ENCODE measurements at places on chromosomes 6 and 20. TPM values are rescaled to one million over a fixed set of nuclear protein-coding genes. Genes with fewer than 3 reads are reported as not detected.

- H3K27me3 ChIP-seq = no peaks in the 10 kb centered on the region
- DNase-seq = no peak
- peaks cover 2% of the 10 kb centered on the region for H3K36me3 ChIP-seq
- H3K27ac ChIP-seq = no peak overlapping the region
- peaks cover 48% of the 10 kb centered on the region for H3K4me1 ChIP-seq
Observed at GRCh38 chr6:52573295-52573694, 3.6 kb downstream of the TRAM2 start.

DNA sequence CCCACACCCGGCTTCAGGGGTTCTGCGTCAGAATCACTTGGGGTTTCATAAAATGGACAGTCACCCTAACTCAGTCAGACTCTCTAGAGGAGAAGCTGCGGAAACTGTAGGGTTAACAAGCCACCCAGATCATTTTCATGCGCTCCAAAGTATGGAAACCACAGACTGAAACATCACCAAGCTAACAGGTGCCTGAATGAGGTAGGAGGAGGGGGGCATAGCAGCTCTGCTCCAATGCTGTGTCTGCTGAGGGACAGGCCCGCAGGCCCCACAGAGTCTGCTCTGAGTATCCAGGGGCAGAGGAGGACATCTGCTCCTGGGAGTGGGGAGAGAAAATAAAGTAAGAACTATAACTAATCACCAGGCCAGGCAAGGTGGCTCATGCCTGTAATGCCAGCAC is 97.1 kb upstream of the AKAP12 start:
- no peaks in the 10 kb centered on the region for H3K4me1 ChIP-seq
- no peak overlapping the region for H3K4me3 ChIP-seq
- DNase-seq = no peak

The ALDH8A1 gene
- total RNA-seq = 0.53 TPM

DNA sequence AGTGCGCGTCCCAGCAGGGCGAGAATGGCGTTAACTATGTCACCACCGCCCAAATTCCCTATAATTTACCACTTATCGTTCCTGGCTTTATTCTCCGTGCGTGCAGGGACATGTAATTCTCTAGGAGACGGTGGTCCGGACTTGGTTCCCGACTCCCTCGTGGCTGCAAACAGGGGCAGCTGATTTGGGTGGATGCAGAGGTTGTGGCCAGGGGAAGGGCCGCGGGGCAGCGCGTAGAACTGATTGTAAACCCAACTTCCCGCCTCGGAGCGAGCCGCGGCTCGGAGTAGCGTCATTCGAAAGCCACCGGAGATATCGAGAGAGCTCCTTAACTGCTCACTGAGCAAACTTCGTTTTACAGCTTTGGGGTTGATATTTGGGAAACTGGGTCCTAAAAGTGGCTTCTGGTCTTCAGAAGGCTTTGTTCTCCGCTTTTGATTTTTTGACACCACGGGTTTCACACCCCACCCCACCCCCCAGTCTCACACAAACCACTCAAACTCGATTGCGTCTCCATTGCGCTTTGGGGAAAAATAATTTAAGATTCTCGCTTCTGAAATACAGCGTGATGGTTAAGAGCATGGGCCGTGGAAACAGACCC is 17.5 kb upstream of the ZSCAN9 start:
- no peaks in the 10 kb centered on the region for H3K36me3 ChIP-seq
- H3K27ac ChIP-seq = no peak overlapping the region
- peaks cover 70% of the 10 kb centered on the region for H3K27me3 ChIP-seq

The PERP gene
- 0.20 TPM for total RNA-seq

GRCh38 chr6:10269814-10270472 is 144.9 kb downstream of the TFAP2A start:
- H3K4me3 ChIP-seq = no peak overlapping the region
- H3K4me1 ChIP-seq = no peaks in the 10 kb centered on the region
- peaks cover 23% of the 10 kb centered on the region for H3K27me3 ChIP-seq
- no peaks in the 10 kb centered on the region for H3K36me3 ChIP-seq

GRCh38 chr6:33718713-33719112 is 7.2 kb upstream of the UQCC2 start:
- H3K4me1 ChIP-seq = peaks cover 29% of the 10 kb centered on the region
- no peak overlapping the region for H3K4me3 ChIP-seq

GRCh38 chr20:59643615-59644061 is 39.3 kb downstream of the PHACTR3 start:
- no peaks in the 10 kb centered on the region for H3K4me1 ChIP-seq
- no peak overlapping the region for H3K4me3 ChIP-seq
- H3K36me3 ChIP-seq = no peaks in the 10 kb centered on the region
- no peaks in the 10 kb centered on the region for H3K27me3 ChIP-seq
- no peak overlapping the region for H3K27ac ChIP-seq
- DNase-seq = no peak
